ENCODE measurements at places on chromosomes 1 and 21. TPM values are rescaled to one million over a fixed set of nuclear protein-coding genes. Genes with fewer than 3 reads are reported as not detected.

The PRCC gene
- 34.6 TPM for total RNA-seq

DNA sequence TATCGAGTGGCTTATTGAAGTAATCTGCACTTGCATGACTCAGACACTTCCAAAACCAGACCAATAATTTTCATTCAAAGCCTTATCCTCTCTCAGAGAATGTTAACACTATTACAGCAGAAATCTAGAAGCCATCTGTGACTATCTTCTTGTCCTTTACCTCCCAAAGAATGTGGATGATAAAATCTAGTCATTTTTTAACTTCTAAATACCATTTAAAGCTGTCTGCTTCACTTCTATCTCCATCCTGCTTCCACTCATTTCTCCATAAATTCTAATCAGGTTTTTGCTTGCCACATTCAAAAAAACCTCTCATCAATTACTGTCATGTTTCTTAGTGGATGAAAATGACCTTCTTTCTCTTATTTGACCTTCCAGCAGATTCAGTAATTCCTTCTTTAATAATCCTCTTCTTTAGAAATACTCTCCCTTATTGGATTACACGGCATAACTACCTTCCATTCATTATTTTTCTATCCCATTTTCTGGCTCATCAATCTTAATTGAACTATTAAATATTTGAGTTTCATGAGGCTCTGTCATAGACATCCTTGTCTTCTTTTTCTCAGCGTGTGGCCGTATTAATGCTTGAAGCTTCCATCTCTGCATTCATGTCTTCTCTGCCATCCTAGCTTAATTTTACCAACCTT, 1999.4 kb downstream of the MRPL39 start:
- H3K4me3 ChIP-seq, result no peak overlapping the region
- no peak overlapping the region for H3K27ac ChIP-seq
- H3K4me1 ChIP-seq, result no peaks in the 10 kb centered on the region
- DNase-seq, result no peak
- no peaks in the 10 kb centered on the region for H3K36me3 ChIP-seq
- H3K27me3 ChIP-seq, result no peaks in the 10 kb centered on the region

The ITLN2 gene
- total RNA-seq, result not detected

DNA sequence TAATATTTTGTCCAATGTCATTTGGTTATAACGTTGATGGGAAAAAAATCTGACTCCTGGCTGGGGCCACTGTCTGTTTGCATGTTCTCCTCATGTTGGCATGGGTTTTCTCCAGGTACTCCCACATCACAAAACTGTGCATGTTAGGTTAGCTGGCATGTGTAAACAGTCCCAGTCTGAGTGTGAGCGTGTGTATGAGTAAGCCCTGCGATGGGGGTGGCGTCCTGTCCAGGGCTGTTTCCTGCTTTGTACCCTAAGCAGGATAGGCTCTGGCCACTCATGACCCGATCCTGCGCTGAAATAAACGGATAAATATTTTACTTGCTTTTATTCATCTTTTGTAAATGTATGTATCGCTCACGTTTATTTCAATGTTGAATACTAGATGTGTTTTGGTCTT, 13.5 kb downstream of the EFCAB14 start:
- no peaks in the 10 kb centered on the region for H3K36me3 ChIP-seq
- H3K4me1 ChIP-seq, result no peaks in the 10 kb centered on the region
- H3K4me3 ChIP-seq, result no peak overlapping the region

DNA sequence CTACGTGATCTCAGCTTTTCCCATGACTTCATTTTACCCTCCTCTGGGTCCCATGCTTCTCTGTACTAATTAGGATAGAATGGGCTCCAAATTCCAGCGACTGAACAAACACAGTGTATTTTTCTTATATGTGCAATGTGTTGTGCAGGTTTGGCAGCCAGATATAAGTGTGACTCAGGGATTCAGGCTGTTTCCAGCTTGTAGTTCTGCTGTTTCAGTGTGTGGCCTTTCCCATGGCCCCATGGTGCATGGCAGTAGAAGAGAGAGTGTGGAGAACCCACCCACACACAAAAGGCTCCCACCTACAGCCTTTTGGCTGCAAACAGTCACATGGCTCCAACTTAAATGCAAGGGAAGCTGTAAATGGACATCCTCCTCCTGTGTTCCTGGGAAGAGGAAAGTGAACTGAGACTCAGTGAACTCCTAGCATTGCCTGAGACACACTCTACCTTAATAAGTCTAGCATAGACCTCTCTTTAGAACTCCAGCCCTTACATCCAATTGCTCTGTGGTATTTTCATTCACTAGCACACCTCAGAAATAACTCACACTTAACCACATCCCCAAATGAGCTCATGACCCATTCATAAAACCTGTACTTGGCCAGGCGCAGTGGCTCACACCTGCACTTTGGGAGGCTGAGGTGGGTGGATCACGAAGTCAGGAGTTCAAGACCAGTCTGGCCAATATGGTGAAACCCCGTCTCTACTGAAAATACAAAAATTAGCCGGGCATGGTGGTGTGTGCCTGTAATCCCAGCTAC, 58.7 kb downstream of the KIAA0040 start:
- peaks cover 40% of the 10 kb centered on the region for H3K4me1 ChIP-seq
- no peak for DNase-seq
- H3K36me3 ChIP-seq, result no peaks in the 10 kb centered on the region
- no peaks in the 10 kb centered on the region for H3K27me3 ChIP-seq

- no peaks in the 10 kb centered on the region for H3K36me3 ChIP-seq
- no peak overlapping the region for H3K27ac ChIP-seq
- H3K4me3 ChIP-seq, result no peak overlapping the region
- no peaks in the 10 kb centered on the region for H3K4me1 ChIP-seq
Measured at GRCh38 chr1:96416701-96417444, 304.7 kb upstream of the PTBP2 start.

DNA sequence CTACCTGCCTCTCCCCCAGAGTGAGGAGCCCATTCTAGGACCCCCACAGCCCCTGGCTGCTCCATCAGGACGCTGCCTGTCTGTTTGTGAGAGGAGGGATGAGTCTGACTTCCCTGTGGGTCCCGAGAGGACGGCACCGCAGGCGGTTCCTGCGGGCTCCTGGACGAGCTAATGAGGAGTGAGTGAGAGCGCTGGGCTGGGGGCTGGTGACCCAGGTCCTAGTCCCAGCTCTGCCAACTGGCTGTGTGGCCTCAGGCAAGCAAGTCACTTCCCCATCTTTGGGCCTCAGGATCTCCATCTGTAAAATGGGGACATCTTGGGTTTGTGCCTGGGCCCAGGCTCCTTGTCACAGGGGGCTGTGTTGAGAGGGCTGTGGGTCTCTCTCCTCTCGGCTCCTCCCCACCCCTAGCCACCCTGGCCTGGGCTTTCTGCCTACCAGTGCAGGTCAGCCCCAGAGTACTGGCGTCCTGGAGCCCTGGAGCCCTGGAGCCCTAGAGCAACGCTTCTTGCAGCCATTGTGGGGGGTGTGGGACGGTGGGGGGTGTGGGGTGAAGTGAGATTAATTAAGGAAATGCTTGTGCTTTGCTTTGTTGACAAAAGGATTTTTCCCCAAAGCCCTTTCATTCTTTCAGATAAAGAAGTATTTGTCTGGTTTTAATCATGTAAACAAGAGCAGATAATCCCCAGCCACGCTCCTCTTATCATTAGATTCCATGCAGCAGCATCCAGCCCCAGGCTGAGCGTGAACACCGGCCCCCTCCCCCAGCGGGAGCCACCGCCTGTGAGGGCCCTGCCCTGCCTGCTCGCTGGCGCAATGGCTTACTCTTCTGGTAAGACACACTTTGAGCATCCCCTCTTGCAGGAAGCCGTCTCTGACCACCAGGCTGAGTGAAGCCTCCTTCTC, 26.8 kb downstream of the SLC1A7 start:
- no peaks in the 10 kb centered on the region for H3K36me3 ChIP-seq
- H3K27ac ChIP-seq, result no peak overlapping the region
- no peak overlapping the region for H3K4me3 ChIP-seq
- H3K4me1 ChIP-seq, result no peaks in the 10 kb centered on the region
- no peak for DNase-seq
- H3K27me3 ChIP-seq, result no peaks in the 10 kb centered on the region

GRCh38 chr21:16125274-16125673, 395.5 kb downstream of the USP25 start:
- no peak overlapping the region for H3K27ac ChIP-seq
- DNase-seq, result no peak
- peak overlapping the region; percentile 34 for H3K4me3 ChIP-seq
- H3K27me3 ChIP-seq, result no peaks in the 10 kb centered on the region

The LIPI gene
- not detected for total RNA-seq

DNA sequence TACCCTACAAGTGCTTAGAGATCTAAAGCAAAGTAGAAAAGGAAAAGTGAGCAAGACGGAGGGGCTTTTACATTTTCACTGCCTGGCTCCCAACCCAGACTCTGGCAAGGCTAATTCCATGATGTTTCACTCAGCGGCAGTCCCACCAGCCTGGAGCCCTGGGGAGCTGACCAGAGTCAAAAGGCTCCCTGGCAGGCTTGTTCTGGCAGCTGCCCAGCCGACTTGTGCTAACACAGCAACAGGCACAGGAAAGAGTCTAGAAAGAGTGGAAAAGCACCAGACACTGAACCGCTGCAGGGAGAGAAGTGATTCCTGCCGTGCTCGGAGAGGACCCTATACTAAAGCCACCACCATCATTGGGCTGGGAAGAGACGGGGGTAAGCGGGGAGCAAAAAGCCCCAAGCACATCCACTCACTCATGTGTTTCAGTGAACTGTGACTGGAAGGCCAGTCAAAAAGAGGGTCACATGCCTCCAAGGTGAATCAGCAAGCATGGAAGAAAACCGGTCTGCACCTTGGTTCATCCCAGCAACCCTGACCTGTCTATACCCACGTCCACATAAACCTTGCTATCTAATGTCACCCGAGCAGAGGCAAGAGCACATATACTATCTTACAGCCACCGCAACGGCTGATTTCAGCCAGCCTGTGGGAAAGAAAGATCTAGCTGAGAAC, 8.0 kb downstream of the SMIM12 start:
- H3K4me3 ChIP-seq, result no peak overlapping the region
- H3K36me3 ChIP-seq, result peaks cover 29% of the 10 kb centered on the region
- peaks cover 7% of the 10 kb centered on the region for H3K4me1 ChIP-seq

The HTR6 gene
- not detected for total RNA-seq

DNA sequence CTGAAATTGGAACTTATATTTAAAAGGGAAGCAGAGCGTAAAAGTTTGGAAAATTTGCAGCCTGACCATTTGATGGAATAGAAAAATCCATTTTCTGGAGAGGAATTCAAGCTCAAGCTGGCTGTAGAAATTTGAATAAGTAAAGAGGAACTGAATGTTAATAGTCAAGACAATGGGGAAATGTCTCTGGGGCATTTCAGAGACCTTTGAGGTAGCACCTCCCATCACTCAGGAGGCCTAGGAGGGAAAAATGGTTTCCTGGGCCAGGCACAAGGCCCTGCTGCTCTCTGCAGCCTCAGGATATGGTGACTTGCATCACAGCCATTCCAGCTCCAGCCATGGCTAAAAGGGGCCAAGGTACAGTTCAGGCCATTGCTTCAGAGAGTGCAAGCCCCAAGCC, 17.6 kb upstream of the TSHB start:
- no peaks in the 10 kb centered on the region for H3K4me1 ChIP-seq
- DNase-seq, result no peak
- no peak overlapping the region for H3K4me3 ChIP-seq
- no peaks in the 10 kb centered on the region for H3K36me3 ChIP-seq
- no peak overlapping the region for H3K27ac ChIP-seq
- no peaks in the 10 kb centered on the region for H3K27me3 ChIP-seq

The NDUFV3 gene
- total RNA-seq, result 55.3 TPM

DNA sequence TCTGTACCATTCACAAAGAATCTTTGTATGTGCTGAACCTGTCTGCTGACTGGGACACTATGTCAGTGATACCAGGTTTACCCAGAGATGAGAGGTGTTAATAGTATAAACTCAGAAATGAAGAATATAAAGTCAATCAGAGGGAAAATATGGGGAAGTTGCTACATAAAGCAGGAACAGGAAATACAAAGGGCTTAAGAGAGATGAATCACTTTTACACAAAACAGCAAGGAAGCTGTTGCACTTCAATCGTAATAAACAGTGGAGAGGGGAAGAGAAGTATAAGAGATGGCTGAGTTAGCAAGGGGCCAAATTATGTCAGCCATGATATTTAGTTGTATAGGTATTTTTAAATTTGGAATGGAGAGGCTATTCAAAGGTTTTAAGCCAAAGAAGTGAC, 890.2 kb upstream of the NCAM2 start:
- no peak for DNase-seq
- no peaks in the 10 kb centered on the region for H3K4me1 ChIP-seq
- no peak overlapping the region for H3K27ac ChIP-seq
- no peaks in the 10 kb centered on the region for H3K27me3 ChIP-seq
- no peaks in the 10 kb centered on the region for H3K36me3 ChIP-seq
- H3K4me3 ChIP-seq, result no peak overlapping the region

The AGTRAP gene
- 33.9 TPM for total RNA-seq

- peaks cover 11% of the 10 kb centered on the region for H3K4me1 ChIP-seq
- H3K27ac ChIP-seq, result peak overlapping the region; percentile 83
- peak overlapping the region; percentile 59 for H3K4me3 ChIP-seq
- DNase-seq, result no peak
Measured at GRCh38 chr1:1908506-1908791, 6.6 kb upstream of the CALML6 start.

DNA sequence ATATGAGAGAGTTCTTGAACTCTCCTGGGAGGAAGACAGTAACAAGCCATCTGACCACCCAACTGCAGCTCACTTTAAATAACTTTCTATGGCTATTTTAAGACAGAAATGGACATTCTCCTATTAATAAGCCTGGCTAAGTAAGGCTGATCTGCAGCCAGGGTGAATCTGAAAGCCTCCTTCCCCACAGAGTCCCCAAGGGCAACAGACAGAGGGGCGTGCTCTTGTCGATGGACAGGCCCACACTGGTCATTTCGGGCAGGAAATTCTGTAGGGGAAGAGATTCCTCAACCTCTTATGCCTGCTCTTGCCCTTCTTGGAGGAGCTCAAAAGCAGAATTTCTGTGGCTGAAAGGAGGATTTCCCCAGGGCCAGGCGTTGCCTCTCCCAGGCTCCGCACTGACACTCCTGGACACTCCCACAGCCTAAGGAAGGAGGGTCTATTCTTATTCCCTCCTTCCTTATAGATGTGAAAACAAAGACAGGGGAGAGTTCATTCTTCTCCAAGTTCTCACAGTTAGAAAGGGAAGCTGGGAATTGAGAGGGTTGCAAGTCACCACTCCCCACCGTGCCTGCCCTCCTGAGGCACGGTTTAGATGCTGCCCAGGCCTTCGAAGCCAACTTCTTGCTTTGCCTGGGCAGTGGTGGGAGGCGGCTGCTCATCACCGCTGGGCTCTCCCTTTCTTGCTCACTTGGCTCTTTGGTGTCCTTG, 17.9 kb upstream of the KANK4 start:
- H3K27ac ChIP-seq, result peak overlapping the region; percentile 75
- H3K4me1 ChIP-seq, result peaks cover 28% of the 10 kb centered on the region
- no peaks in the 10 kb centered on the region for H3K27me3 ChIP-seq
- peak; percentile 45 for DNase-seq
- no peaks in the 10 kb centered on the region for H3K36me3 ChIP-seq
- H3K4me3 ChIP-seq, result no peak overlapping the region

The DSCAM gene
- total RNA-seq, result not detected

The CLDN17 gene
- total RNA-seq, result not detected

- no peaks in the 10 kb centered on the region for H3K27me3 ChIP-seq
- H3K27ac ChIP-seq, result no peak overlapping the region
- DNase-seq, result no peak
Measured at GRCh38 chr21:35309316-35309715, 260.2 kb upstream of the RUNX1 start.

GRCh38 chr1:247415423-247416361, at the start of gene NLRP3:
Gene NLRP3, plus strand, starts transcription at chr1:247416173. Its CDS starts 2,628 bp downstream, at chr1:247418801.
- H3K27me3 ChIP-seq, result peaks cover 8% of the 10 kb centered on the region
- no peaks in the 10 kb centered on the region for H3K4me1 ChIP-seq
- peak within 1 kb of the TSS; percentile 22 for H3K4me3 ChIP-seq
- no peak within 1 kb of the TSS for H3K27ac ChIP-seq
- DNase-seq, result peak; percentile 33

Measured in heart left ventricle (tissue), 16 donors.